Posterior vena cava (tissue), 2 donors: ENCODE measurements at places on chromosomes 7 and 10. TPM values are rescaled to one million over a fixed set of nuclear protein-coding genes. Genes with fewer than 3 reads are reported as not detected.

DNA sequence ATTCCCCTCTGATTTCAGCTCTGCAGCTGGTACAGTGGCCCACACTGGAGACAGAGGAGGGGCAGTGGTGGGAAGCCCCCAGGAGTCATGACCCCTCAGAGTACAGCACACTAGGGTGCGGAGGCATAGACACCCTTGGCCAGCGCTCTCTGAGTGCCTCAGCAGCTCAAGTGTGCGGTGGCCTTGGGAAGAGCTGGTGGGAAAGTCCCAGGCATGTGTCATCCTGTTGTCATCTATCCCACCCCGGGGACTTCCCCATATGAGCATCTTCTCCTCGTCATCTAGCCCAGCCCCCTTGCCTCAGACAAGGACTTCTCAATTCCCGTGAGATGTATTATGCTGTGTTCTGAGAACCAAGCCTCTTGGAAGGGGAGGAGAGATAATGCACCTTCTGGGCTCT is 15.6 kb upstream of the PPIF start:
- DNase-seq, result peak; percentile 79

DNA sequence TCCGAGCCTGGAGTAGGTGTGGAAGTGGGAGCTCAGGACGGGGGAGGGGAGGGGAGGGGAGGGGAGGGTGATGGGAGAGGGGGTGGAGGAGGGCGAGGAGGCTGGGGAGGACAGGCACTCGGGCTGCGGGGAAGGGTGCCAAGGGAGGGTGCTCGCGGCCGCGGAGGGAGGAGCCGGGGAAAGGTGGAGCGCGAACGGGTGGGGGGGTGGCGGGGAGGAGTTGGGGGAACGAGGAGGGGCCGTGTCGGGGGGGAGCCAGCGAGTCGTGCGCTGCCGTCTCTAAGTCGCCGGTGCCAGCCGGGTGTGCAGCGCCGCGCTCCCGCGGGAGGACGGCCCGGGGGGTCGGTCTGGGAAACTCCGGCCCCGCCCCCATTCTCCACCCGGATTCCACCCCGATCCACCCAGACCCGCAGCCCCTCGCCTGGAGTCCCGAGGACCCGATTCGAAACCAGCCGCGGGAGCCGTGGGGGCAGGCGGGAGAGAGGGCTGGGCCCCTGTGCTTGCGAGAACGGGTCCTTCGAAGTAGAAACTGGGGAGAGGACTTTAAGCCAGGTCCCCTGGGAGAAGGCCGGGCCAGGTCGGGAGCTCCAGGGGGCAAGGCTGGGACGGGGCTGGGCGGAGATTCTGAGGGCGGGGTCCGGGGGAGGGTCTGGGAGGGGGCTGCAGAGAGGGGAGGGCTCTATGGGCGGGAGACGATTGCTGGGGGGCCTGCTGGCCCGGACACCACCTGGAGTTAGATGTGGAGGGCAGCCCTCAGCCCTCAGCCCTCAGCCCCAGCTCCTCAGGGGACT is at the start of gene ZNF467:
ZNF467 (minus strand) TSS at position 143 of the 791 bp plus-strand sequence. CDS start 2,556 bp downstream, outside the sequence.
- peak; percentile 91 for DNase-seq

DNA sequence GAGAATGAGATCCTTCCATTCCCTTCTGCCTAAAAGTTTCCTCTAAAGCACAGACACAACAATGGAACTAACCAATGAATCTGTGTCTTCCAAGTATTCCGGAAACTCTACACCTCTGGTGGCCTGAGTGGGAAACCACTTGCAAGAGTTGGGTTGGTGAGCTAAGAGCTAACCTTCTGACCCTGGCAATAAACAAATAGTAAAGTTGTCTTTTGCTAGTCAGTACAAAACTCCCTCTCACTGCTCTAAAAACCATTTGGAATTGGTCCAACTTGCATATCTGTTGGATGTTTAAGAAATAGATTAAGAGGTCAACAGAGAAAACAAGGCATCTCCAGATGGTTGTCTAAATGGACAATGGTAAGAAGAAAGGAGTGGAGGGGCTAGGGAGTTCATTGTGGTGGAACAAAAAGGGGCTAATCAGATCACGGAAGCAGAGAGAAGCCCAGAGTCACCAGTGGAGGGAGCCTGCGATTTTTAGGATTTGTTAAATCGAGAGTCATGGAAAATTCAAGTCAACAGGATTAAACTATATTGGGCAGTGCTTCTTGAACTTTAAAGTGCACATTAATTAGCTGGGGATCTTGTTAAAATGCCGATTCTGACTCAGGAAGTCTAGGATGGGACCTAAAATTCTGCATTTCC is 192.3 kb downstream of the EVX1 start:
- DNase-seq, result no peak

The PTPRN2 gene
- 1.6 TPM for total RNA-seq

DNA sequence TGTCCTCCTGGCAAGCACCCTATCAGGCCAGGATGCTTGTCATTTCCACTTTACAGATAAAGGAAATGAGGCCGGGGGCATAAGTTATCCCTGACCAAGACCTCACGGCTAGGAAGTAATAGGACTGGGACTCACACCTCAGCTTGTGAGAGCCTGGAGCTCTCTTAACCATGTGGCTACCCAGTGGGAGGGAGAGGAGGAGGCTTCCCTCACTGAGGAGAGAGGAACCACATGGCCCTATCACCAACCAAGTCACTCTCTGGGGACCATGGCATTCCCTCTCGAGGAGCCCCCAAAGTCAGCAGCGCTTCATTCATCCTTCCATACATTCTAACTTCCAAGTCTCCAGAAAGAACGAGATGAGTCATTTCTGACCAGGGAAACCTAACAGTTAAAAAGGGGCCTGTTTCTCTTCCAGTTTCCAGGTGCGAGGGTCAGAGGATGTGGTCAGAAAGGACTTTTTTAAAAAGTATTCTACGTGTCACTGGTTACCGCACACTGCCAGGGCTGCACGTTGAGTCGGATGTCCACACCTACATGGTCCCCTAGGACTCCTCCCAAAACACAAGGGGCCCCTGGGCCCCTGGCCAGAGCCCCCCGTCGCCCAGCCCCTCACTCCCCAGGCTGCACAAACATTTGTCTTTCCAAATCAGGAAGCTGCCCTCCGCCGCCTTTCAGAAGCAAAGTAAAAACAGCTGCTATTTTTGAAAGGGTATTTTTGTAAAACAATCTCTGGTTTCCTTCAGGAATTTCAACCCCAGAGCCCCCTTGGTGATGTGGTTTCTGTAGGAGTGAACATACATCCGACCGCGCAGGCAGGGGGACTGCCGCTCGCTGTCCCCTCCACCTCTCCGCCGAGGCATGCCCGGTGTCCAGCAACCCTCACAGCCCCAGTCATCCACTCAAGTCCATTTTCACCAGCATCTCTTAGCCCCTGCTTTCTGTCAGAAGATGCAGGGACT is 128.2 kb upstream of the CHST15 start:
- no peak for DNase-seq

The LIPN gene
- not detected for total RNA-seq

DNA sequence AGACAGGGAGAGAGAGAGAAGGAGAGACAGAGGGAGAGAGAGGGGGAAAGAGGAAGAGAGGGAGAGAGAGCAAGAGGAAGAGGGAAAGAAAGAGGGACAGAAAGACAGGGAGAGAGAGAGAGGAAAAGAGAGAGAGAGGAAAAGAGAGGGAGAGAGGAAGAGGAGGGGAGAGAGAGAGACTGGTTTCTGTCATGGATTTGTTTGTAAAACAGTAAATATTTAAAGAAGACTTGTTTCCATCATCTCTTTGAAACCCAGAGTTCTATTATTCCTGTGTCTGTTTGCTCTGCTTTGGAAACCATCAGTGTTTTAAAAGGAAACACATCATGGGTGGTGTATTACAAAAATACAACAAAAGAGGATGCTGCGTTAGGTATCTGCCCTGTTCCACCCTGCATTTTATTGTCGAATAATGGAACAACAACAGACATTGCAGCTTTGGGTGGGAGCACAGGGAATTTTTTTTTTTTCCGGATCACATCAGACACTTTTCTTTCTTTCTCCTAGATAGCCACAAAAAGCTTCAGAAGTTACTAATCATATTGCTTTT is 150.7 kb upstream of the RSU1 start:
- DNase-seq, result no peak

- DNase-seq, result peak; percentile 85
Observed at GRCh38 chr10:101061624-101062231, at the start of gene KAZALD1. Gene KAZALD1, plus strand, starts transcription at chr10:101061989. Its CDS starts 604 bp downstream, at chr10:101062593.

GRCh38 chr10:94607111-94607510 is 61.5 kb downstream of the HELLS start:
- no peak for DNase-seq

DNA sequence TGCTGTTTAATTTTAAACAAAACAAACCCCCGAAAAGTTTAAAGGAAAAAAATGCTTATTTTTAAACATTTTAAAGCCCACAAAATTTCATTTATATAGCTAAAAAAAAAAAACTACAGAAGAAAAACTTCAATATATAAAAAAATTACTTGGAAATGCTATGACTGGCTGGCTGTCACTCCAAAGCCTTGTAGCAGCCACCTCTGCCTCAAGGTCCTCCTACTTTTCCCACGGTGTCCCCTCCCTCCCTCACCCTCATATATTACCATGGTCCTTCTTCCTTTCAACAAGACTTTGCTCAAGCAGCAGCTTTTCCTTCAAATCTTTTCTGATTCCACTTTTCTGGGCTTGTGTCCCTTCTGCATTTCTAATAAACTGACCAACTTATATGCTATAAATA is 122.0 kb downstream of the TPK1 start:
- no peak for DNase-seq

The TMEM196 gene
- 1.6 TPM for total RNA-seq

DNA sequence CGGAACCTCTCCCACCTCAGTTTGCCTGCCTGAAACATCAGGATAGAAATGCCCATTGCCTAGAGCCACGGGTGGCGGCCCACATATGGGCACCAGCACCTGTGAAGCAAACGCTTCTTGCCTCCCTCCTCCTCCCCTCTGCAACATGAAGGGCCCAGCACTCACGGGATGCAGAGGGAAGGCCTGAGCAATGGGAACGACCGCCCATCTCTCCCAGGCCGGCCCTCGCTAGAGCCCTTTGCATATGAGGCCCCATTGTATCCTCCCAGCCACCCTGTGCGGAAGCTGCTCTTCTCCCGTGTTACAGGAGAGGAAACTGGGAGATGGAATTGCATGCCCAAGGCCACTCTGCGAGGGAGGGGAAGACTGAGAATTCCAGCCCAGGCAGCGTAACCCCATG is 88.2 kb downstream of the RGS10 start:
- peak; percentile 67 for DNase-seq

- DNase-seq, result peak; percentile 45
Observed at GRCh38 chr7:132425942-132426341, 150.3 kb downstream of the PLXNA4 start.

- DNase-seq, result no peak
Observed at GRCh38 chr7:36726806-36727503, 2.7 kb upstream of the AOAH start.

DNA sequence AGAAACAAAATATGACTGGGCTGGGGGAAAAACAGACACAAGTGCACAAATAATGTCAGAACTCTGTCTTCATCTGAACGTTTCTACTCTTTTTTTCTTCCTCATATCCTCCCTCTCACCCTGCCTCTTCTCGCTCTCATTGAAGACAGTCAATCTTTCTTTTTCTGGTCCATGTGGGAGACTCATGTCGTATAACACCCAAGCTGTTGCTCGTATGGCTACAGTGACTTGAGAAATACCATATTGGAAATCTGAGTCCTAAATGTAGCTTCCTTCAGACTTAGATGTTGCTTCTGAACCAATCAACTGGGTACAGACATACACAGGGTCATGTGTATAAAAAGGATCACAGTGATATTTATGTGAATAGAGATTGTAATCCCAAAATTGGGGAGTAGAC is 579.8 kb upstream of the CELF2 start:
- no peak for DNase-seq

The FAM25A gene
- not detected for total RNA-seq

DNA sequence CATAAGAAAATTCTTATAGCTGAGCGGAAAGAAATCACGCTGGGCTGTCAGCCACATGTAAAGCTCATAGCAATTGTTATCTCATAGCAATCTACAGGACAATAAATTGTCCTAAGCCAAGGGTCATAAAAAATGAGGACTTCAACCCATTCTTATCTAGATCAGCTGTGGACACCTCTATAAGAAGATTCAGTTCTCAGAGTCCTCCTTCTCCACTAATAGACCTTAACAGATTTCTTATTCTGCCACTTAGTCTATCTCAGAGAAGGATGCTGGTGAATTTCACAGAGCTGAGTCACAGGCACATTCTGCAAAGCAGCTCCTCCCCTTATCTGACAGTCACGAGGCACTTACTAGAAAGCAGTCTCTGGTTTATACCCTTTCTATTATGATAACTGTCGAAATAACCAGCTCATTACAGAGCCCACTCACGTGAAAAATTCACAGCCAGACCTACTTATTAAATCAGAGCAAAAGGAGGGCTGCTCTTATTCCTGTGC is 185.3 kb upstream of the PCLO start:
- no peak for DNase-seq

GRCh38 chr7:44077681-44078091 is 4.6 kb downstream of the POLM start:
- DNase-seq, result peak; percentile 61

- DNase-seq, result no peak
Observed at GRCh38 chr7:137886746-137887145, 40.0 kb upstream of the DGKI start.

DNA sequence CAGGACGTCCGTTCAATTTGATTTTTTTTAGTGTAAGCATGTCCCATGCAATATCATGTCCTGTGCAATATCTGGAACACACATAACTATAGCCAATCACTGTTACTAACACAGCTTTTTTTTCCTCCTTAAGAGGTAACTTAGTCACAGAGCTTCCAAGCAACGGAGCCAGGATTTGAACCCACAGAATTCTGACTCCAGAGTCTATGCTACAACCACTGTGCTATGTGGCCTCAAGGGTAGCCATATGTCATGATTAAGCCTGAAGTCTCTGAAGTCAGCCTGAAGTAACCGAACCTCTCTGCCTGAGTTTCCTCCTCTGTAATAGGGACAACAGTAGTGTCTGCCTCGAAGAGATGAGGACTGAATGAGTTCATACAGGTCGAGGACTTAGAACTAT is 42.2 kb upstream of the TCF7L2 start:
- DNase-seq, result no peak

- DNase-seq, result no peak
Observed at GRCh38 chr7:108311446-108312168, 144.6 kb downstream of the NRCAM start.

DNA sequence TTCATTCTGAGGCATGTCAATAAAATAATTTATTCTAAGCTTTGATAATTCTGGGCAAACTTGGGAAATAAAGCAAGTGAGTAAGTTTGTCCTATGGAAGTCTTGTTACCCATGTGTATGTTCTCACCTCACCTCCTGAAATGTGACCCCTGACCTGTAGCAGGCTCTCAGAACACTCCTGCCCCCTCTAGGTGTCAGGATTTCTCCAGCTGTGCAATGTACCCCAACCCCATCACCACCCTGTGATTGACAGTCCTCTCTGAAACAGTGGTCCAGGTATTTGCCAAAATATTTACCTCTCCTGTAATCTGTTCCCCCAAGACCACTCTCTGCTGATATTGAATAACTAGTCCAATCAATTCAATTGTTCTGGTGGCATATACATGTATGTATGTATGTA is 122.6 kb upstream of the PTER start:
- no peak for DNase-seq
